ENCODE measurements at places on chromosomes 4 and X.
A peak's percentile ranks its signal among the peaks of the same experiment; 100 is the strongest.

- DNase-seq: no peak
These were observed 43.8 kb upstream of the WDR1 start for GRCh38 chr4:10160281-10160856.

GRCh38 chrX:149453906-149454822 lies 50.9 kb downstream of the IDS start:
- DNase-seq: no peak

DNA sequence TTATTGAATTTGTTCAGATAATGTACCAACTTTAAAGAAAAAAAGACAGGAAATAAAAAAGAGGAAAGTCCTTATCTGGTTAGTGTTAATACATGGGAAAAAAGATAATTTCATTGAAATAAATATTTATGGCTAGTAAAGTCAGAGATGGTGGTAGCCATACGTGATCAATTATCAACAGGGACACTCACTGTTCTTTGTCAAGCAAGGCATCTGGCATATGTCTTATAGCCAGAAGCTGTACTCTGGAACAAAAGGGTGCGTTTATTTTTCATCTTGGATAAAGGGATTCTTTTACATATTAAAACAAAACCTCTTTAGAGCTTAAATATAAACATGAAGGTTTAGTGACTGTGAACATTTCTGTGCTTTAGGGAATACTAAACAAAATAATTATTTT lies 26.7 kb downstream of the HDX start:
- DNase-seq: no peak

GRCh38 chrX:154804957-154805695 lies at the start of gene MPP1:
Gene MPP1, minus strand, starts transcription at chrX:154805485. Its CDS starts 112 bp downstream, at chrX:154805373.
- DNase-seq: peak; percentile 42

GRCh38 chr4:89110986-89111832 lies at the start of gene TIGD2:
Gene TIGD2, plus strand, starts transcription at chr4:89111533. Its CDS starts 1,442 bp downstream, at chr4:89112975.
- DNase-seq: peak; percentile 55

- no peak for DNase-seq
These were observed 19.9 kb upstream of the SRPX start for GRCh38 chrX:38240541-38240940.

Data from SHP77 (cell line).